Activated T-helper 17 cell treated with anti-CD3 and anti-CD28 coated beads, Interleukin-2, amount 50 U/mL, for 72 hours (primary cell): ENCODE measurements at places on chromosomes 6 and 20.

GRCh38 chr6:128358244-128358776, 162.1 kb downstream of the PTPRK start:
- ATAC-seq, result no peak

- ATAC-seq, result no peak
These were observed 251.2 kb upstream of the NOX3 start for GRCh38 chr6:155706806-155707205.

- ATAC-seq, result no peak
These were observed 102.9 kb downstream of the BCAS1 start for GRCh38 chr20:53967527-53967926.

DNA sequence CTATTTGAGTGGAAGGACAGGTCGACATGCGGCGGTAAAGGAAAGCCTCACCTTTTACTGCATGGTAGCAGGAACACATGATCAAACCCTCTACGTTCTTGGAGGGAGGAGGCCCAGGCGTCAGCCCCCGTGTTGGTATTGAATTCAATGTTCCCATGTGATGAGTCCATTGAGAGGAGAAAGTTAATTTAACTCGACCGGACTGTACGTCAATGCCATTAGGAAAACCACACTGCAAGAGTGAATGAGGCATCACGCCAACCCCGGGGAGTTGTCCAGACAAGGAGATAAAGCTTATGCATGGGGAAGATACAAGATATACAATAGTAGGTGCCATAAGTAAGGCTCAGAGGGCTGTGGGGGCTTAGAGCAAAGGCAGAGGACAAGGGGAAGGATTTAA, 213.9 kb upstream of the ECI2 start:
- ATAC-seq, result no peak

DNA sequence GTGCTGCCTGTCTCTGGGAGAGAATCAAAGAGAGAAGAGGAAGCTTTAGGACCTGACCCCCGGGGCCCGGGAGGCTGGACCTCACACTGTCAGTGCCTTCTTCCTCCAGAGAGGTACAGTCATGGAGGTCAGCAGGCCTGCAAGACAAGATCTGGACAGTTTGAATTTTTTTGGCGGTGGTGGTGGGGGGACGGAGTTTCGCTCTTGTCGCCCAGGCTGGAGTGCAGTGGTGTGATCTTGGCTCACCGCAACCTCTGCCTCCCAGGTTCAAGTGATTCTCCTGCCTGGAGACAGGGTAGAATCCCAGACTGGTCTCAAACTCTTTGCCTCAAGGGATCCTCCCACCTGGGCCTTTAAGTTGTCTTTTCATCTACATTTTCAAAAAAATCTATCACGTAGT, 34.4 kb downstream of the NR2E1 start:
- no peak for ATAC-seq
